Naive thymus-derived CD8-positive, alpha-beta T cell (primary cell): ENCODE measurements at places on chromosomes 7 and 10. TPM values are rescaled to one million over a fixed set of nuclear protein-coding genes. Genes with fewer than 3 reads are reported as not detected.

The TDRD1 gene
- total RNA-seq = 0.18 TPM

The ATRNL1 gene
- not detected for total RNA-seq

The KCNMA1 gene
- not detected for total RNA-seq

The RHOBTB1 gene
- 0.33 TPM for total RNA-seq

The TEX36 gene
- not detected for total RNA-seq

The GALNT17 gene
- total RNA-seq = not detected

The COL28A1 gene
- 0.91 TPM for total RNA-seq

The PTN gene
- total RNA-seq = not detected

The TMEM26 gene
- total RNA-seq = not detected

The SORCS1 gene
- total RNA-seq = not detected

The CHCHD2 gene
- 158 TPM for total RNA-seq

The NOLC1 gene
- 64.0 TPM for total RNA-seq

The CLCN1 gene
- total RNA-seq = not detected

The ACSL5 gene
- 35.8 TPM for total RNA-seq

The FAM25C gene
- not detected for total RNA-seq

The GDF2 gene
- not detected for total RNA-seq

The MYO1G gene
- total RNA-seq = 44.4 TPM

The MEOX2 gene
- total RNA-seq = not detected

The TMEM273 gene
- 0.83 TPM for total RNA-seq

The VENTX gene
- total RNA-seq = not detected

The GRM8 gene
- not detected for total RNA-seq

The MLXIPL gene
- not detected for total RNA-seq

The KNDC1 gene
- total RNA-seq = not detected

The ASAH2 gene
- total RNA-seq = 4.3 TPM

The TAS2R5 gene
- 5.2 TPM for total RNA-seq

The DYDC2 gene
- not detected for total RNA-seq

The TRPV5 gene
- total RNA-seq = not detected

The SCIN gene
- total RNA-seq = 0.10 TPM

The AOAH gene
- total RNA-seq = 30.2 TPM

The CPEB3 gene
- total RNA-seq = 2.9 TPM

The SPDYE9 gene
- not detected for total RNA-seq

The GJD4 gene
- not detected for total RNA-seq

The CYP2E1 gene
- 1.2 TPM for total RNA-seq

The PRSS37 gene
- not detected for total RNA-seq

The PTTG1IP2 gene
- total RNA-seq = not detected

The ADRB1 gene
- total RNA-seq = not detected

The ANKRD61 gene
- not detected for total RNA-seq

The NCAPG2 gene
- 7.7 TPM for total RNA-seq

The AFAP1L2 gene
- 1.3 TPM for total RNA-seq

The PFKFB3 gene
- total RNA-seq = 79.4 TPM

The CREB3L2 gene
- total RNA-seq = 12.8 TPM

The LRRC17 gene
- 0.60 TPM for total RNA-seq

The PIP gene
- not detected for total RNA-seq

The INSYN2A gene
- not detected for total RNA-seq

The SLC13A1 gene
- total RNA-seq = not detected

The CLDN3 gene
- not detected for total RNA-seq

The GHRHR gene
- not detected for total RNA-seq

The AQP1 gene
- total RNA-seq = 0.23 TPM
